Activated B cell treated with CpG ODN at 0.5 μM for 24 hours (primary cell): ENCODE measurements at places on chromosomes 1 and 21. TPM values are rescaled to one million over a fixed set of nuclear protein-coding genes. Genes with fewer than 3 reads are reported as not detected.

GRCh38 chr1:176785056-176785455 is 322.1 kb downstream of the PAPPA2 start:
- DNase-seq, result no peak
- H3K4me1 ChIP-seq, result no peaks in the 10 kb centered on the region
- no peaks in the 10 kb centered on the region for H3K36me3 ChIP-seq
- peaks cover 6% of the 10 kb centered on the region for H3K27me3 ChIP-seq

DNA sequence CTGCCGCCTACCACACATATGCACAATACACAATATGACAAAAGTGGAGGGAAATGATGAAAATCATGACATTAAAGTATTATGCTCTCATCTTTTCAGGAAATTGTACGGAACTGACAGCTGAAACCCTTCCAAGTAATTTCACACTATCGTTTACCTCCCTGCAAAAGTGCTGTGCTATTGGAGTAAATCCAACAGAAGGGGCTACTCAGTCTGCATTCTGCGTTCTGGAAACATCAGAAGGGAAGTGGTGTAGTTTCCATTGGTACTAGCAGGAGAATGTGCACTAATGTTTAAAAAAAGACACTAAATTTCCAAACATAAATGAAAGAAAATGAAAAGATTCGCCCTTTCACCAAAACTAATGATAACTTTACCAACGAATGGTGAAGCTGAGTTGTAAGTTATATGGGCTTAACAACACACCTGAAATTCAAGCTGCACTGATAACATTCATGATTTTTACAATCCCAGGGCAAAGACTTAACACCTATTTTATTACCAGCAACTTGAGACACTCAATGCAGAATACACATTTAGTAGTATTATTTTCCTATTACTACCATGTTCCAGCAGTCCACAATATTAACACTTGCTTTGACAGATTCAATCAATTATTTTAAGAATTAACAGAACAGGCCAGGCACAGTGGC is 3.2 kb downstream of the DENND1B start:
- H3K4me3 ChIP-seq, result no peak overlapping the region
- no peak for DNase-seq

DNA sequence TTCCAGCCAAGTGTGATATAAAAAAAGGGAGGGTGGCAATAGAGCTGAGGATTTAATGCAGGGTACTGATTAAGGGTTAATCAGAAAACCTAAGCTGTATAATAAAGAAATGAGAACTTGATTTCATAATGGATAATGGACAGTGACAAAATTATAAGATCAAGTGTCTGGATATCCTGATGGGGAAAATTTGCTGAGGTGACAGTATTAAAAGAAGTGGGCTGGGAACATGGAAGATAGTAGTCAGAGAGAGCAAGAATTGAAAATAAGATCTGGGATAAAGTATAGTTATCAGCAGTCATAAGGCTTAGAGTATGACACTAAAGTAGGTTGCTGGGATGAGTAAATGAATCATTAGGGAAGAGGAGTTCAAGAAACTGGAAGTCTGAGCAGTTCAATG is 627.3 kb upstream of the RGS18 start:
- H3K4me1 ChIP-seq, result no peaks in the 10 kb centered on the region
- no peaks in the 10 kb centered on the region for H3K36me3 ChIP-seq
- DNase-seq, result no peak
- H3K27ac ChIP-seq, result no peak overlapping the region
- H3K4me3 ChIP-seq, result no peak overlapping the region

- no peaks in the 10 kb centered on the region for H3K36me3 ChIP-seq
- no peak overlapping the region for H3K4me3 ChIP-seq
- H3K4me1 ChIP-seq, result no peaks in the 10 kb centered on the region
- no peak for DNase-seq
- H3K27ac ChIP-seq, result no peak overlapping the region
These were observed 161.0 kb downstream of the KCNK2 start for GRCh38 chr1:215243345-215244054.

- H3K36me3 ChIP-seq, result no peaks in the 10 kb centered on the region
- H3K27me3 ChIP-seq, result no peaks in the 10 kb centered on the region
These were observed 30.0 kb upstream of the RCSD1 start for GRCh38 chr1:167599957-167600581.

GRCh38 chr1:145993618-145994390 is 2.6 kb downstream of the TXNIP start:
- peaks cover 54% of the 10 kb centered on the region for H3K36me3 ChIP-seq
- DNase-seq, result no peak
- peaks cover 70% of the 10 kb centered on the region for H3K4me1 ChIP-seq
- peak overlapping the region; percentile 88 for H3K4me3 ChIP-seq

DNA sequence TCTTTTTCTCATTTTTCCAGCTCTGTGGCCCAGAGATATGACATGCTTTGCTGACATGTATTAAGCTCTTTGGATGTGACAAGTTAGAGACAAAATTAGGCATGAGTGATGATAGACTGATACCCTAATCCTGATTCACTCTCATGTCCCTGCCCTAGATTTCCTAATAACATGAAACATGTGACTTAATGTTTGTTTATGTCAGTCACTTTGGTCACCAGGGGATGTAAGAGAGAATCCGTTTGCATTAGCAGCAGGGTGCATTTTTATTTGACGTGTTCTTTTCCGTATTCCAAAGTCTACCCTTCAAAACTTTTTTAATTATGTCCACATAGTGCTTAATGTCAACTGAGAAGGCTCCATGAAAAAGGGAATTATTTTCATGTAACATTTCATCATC is 192.4 kb downstream of the HMCN1 start:
- H3K4me3 ChIP-seq, result no peak overlapping the region
- H3K36me3 ChIP-seq, result no peaks in the 10 kb centered on the region
- no peak for DNase-seq
- peaks cover 6% of the 10 kb centered on the region for H3K27me3 ChIP-seq

DNA sequence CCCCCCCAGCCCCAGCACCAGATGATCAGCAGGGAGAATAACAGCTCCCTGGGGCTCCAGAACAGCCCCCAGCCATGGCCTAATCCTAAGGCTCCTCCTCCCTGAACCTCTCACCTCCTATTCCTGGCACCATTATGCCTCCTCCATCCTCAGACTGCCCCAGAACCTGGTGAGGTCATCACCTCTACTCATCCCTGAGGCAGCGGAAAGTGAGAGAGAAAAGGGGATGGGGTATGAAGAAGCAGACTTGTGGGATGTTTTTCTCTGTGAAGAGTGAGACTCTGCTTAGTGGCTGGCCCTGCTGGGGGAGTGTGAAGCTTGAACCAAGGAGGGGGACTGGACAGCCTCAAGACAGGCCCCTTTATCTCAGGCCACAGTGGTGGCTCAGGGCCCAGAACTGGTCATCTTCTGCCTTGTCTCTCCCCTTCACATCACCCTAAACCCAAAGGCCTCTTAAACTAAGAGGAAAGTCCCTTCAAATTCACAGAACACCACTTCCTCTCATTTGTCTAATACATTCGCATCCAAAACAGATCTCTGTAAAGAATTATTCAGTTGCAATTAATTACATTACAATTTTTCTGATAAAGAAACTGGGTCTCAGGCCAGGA is 2.2 kb upstream of the PPM1J start:
- H3K27ac ChIP-seq, result no peak overlapping the region
- no peaks in the 10 kb centered on the region for H3K36me3 ChIP-seq
- H3K4me1 ChIP-seq, result peaks cover 37% of the 10 kb centered on the region
- no peak for DNase-seq

DNA sequence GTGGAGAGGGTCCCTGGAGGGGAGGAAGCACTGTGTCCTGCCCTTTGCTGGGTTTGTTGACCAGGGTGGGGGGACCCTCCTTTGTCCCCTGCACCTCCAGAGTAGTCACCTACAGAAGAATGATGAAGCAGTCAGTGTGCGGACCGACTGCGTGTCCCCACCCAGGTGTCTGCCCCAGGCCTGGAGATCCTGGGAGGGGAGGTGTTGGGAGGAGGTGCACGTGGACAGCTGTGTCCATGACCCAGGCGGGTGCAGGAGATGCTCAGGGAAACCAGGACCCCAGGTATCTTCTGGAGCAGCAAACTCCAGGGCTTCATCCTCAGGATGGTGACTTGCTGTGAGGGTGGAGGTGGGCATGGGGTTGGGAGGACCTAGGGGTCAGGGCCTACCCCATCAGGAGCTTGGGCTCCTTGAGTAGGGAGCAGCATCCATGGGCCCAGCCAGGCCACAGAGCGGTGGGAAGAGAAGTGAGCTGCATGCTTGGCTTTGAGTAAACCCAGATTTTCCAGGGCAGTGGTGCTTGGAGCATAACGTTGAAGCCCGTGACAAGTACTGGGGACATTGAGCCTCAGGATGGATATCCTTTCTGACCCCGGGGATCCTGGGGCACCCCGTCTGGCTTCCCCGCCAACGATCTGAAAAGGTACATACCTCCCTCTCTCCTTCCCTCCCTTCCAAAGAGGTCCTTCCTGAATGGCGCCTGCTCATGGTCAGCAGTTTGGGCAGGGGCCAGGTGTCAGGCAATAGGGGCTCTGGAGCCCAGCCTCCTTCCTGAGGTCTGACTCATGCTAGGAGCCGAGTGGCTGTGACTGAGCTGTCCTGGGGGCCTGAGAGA is 13.7 kb downstream of the ACTRT2 start:
- no peaks in the 10 kb centered on the region for H3K36me3 ChIP-seq
- no peaks in the 10 kb centered on the region for H3K27me3 ChIP-seq
- peak; percentile 9 for DNase-seq
- no peak overlapping the region for H3K4me3 ChIP-seq

GRCh38 chr1:218080863-218081262 is 204.2 kb upstream of the RRP15 start:
- no peaks in the 10 kb centered on the region for H3K27me3 ChIP-seq
- H3K36me3 ChIP-seq, result no peaks in the 10 kb centered on the region
- no peaks in the 10 kb centered on the region for H3K4me1 ChIP-seq
- DNase-seq, result no peak
- H3K27ac ChIP-seq, result no peak overlapping the region

- no peak overlapping the region for H3K4me3 ChIP-seq
- H3K4me1 ChIP-seq, result peaks cover 4% of the 10 kb centered on the region
- peaks cover 14% of the 10 kb centered on the region for H3K36me3 ChIP-seq
- peak; percentile 47 for DNase-seq
- H3K27ac ChIP-seq, result no peak overlapping the region
These were observed 26.8 kb downstream of the TMEM201 start for GRCh38 chr1:9615316-9616063.

- H3K4me1 ChIP-seq, result no peaks in the 10 kb centered on the region
- H3K27ac ChIP-seq, result no peak overlapping the region
- no peaks in the 10 kb centered on the region for H3K36me3 ChIP-seq
These were observed 72.7 kb upstream of the F3 start for GRCh38 chr1:94614168-94614815.

DNA sequence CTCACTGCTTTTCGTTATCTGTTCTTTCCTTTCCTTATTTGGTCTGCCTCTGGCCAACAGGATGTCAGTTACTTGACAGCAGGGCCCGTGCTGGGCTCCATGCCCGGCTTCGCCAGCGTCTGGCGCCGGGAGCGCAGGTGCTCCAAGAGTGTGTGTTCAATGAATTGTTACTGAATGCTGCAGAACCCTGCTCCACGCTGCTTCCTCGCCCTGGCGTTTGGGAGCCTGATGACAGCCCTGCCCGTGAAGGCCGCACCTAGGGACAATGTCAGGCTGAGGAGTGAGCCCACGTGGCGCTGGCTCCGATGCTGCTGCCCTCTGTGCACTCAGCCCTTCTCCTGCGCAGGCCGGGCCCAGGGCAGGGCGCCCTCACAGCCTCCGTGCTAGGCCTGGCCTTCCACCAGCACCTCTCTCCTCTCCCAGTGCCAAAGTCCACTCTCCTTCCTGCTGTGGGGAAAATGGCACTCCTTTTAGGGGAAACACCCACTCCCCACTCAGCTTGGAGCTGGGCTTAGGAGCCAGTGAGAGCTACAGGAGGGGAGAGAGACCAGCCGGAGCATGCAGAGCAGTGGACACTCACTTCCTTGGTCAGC is 51.4 kb downstream of the ACBD3 start:
- no peak overlapping the region for H3K4me3 ChIP-seq
- peaks cover 54% of the 10 kb centered on the region for H3K4me1 ChIP-seq
- H3K27me3 ChIP-seq, result no peaks in the 10 kb centered on the region

GRCh38 chr1:211259638-211260126 is 516 bp downstream of the RCOR3 start:
- no peak for DNase-seq
- H3K27ac ChIP-seq, result peak overlapping the region; percentile 91
- peaks cover 22% of the 10 kb centered on the region for H3K36me3 ChIP-seq
- no peaks in the 10 kb centered on the region for H3K27me3 ChIP-seq

- no peak for DNase-seq
- no peak overlapping the region for H3K27ac ChIP-seq
- peaks cover 39% of the 10 kb centered on the region for H3K27me3 ChIP-seq
These were observed 2.6 kb downstream of the LRRC7 start for GRCh38 chr1:69570356-69570755.

DNA sequence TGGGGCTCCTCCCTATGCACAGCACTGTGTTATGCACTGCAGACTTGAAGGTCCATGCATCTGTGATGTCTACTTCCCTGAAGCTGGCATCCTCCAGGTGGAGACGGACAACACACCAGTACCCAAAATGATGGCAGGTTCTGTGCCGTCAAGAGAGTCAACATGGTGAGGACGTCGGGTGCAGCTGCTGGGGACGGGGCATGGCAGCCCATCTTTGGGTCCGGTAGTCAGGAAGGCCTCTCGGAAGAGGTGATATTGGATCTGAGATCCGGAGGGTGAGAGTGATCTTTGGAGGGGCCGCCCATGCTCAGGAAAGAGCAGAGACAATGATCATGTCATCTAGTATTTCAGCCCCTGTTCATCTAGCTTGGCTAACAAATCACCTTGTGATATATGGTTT is 104.1 kb downstream of the RIPK4 start:
- H3K4me1 ChIP-seq, result no peaks in the 10 kb centered on the region
- H3K36me3 ChIP-seq, result no peaks in the 10 kb centered on the region
- no peak overlapping the region for H3K27ac ChIP-seq
- no peak overlapping the region for H3K4me3 ChIP-seq

- H3K4me1 ChIP-seq, result peaks cover 79% of the 10 kb centered on the region
- peak overlapping the region; percentile 100 for H3K27ac ChIP-seq
- peak overlapping the region; percentile 92 for H3K4me3 ChIP-seq
- peak; percentile 88 for DNase-seq
- H3K36me3 ChIP-seq, result peaks cover 2% of the 10 kb centered on the region
- H3K27me3 ChIP-seq, result no peaks in the 10 kb centered on the region
These were observed 59.3 kb downstream of the H3-3A start for GRCh38 chr1:226121587-226122400.

- no peak overlapping the region for H3K27ac ChIP-seq
- peaks cover 3% of the 10 kb centered on the region for H3K27me3 ChIP-seq
- DNase-seq, result no peak
These were observed 132.2 kb downstream of the NTMT2 start for GRCh38 chr1:170277985-170278384.

The GPATCH2 gene
- total RNA-seq, result 13.5 and 17.5 TPM in 2 replicates

The HPDL gene
- total RNA-seq, result 3.7 and 4.3 TPM in 2 replicates

The PLPPR4 gene
- total RNA-seq, result not detected in 2 replicates

The CD53 gene
- total RNA-seq, result 491 and 522 TPM in 2 replicates

The RGS4 gene
- not detected in 2 replicates for total RNA-seq

The FCAMR gene
- total RNA-seq, result not detected in 2 replicates

The HMCN1 gene
- total RNA-seq, result 0.02 and 0.27 TPM in 2 replicates

The TMOD4 gene
- 3.8 and 4.4 TPM in 2 replicates for total RNA-seq
